Stimulated activated naive CD8-positive, alpha-beta T cell treated with anti-CD3 and anti-CD28 coated beads, Interleukin-15, amount 100 ng/mL, for 72 hours (primary cell): ENCODE measurements at places on chromosomes 16 and 17.

DNA sequence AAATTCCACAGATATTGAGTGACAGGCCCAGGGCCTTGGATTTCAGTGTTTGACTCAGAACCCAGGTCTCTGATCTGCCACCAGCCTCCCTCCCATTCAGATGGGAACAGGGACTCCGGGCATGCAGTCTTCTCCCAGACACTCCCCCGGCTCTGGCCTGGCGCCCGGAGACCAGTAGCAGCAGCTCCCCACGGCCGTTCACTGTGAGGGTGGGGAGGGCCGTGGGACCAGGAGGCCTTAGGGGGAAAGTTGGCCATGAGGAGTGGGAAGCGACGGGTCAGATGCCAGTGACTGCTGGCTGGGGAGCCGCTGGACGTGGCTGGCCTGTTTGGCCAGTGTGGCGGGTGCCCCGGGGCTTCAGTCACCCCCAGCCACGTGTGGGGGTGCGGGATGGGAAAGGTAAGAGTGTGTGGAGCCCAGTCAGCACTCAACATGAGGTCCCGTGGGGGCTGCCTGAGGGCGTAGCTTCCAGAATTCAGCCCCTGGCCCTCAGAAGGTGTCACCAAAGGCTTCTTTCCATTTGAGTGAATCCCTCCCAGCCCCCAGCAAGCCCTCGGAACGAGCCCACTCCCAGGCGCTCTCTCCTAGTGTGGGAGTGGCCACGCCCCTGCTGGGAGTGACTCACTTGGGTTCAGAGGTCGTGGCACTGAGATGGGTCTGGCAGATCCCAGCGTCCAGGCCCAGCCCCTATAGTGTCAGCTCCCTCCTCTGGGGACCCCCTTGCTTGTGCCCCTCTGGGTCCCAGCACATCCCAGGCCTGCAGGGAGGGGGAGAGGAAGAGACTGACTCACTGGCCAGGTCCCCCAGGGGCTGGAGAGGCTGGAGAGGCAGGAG, 309.4 kb downstream of the SEC14L1 start:
- no peak for DNase-seq

DNA sequence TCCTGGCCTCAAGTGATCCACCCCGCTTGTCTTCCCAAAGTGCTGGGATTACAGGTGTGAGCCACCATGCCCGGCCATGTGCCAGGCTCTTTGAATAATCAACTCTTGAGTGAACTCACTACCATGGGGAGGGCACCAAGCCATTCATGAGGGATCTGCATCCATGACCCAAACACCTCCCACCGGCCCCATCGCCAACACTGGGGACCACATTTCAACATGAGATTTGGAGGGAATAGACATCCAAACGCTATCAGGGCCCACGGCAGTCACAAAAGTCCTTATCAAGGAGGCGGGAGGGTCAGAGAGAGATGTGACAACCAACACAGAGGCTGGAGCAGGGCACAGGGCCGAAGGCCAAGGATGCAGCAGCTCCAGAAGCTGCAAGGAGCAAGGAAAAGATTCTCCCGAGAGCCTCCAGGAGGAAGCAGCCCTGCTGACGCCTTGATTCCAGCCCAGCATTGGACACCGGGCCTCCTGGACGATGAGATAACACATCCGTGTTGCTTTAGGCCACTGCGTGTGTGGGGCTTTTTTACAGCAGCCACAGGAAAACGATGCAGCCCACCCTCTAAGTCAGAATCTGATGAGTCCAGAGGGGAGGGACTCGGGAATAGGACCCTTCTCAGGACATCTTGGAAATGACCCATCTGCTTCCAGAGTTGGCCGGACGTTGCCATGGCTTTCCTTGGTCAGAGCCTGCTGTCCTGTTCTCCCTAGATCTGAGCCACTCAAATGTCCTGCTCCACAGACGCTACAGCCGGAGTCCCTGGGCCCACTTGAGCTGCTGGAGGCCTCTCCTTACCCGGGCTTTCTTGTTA, 47.3 kb upstream of the CMIP start:
- DNase-seq: no peak

DNA sequence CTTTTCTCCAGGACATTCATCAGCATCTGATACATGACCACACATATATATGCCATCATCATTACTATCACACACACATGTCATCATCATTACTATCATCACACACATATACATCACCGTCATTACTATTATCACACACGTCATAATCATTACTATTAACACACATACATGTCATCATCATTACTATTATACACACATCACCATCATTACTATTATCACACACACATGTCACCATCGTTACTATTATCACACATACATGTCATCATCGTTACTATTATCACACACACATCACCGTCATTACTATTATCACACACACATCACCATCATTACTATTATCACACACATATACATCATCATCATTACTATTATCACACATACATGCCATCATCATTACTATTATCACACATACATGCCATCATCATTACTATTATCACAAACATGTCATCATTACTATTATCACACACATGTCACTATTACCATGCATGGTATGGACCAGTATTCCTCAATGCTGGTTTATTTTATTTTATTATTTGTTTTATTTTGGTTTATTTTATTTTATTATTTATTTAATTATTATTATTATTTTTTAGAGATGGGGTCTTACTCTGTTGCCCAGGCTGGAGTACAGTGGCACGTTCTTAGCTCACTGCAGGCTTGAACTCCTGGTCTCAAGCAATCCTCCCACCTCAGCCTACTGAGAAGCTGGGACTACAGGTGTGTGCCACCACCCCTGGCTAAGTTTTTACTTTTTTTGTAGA, 46.3 kb upstream of the CNEP1R1 start:
- DNase-seq: no peak

GRCh38 chr16:80463326-80463725, 77.5 kb upstream of the DYNLRB2 start:
- no peak for DNase-seq

DNA sequence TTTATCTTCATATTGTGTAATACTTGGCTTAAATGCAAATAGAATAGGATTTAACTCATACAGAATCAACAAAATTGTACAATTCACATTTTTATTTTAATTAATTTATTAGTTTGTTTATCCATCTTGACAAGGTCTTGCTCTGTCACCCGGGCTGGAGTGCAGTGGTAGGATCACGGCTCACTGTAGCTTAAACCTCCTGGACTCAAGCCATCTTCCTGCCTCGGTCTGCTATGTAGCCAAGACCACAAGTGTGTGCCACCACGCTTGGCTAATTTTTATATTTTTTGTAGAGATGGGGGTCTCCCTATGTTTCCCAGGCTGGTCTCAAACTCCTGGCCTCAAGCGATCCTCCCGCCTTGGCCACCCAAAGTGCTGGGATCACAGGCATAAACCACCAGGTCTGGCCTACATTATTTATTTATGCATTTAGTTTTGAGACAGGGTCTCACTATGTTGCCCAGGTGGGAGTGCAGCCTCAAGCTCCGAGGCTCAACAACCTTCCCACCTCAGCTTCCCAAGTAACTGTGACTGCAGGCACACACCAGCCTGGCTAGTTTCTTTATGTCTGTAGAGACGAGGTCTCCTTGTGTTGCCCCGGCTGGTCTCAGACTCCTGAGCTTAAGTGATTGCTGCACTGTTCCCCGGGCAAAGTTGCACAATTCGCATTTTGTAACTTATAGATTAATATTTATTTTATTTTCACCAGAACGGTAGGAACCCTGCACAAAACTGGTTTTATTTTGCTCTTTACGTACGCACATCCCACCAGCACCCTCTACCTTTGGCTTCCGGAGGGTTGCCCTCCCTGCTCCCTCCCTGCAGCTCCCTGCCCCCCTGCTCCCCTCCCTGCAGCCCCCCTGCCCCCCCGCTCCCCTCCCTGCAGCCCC, 4.9 kb downstream of the DPEP1 start:
- no peak for DNase-seq

GRCh38 chr16:70254965-70255286, 3.2 kb upstream of the EXOSC6 start:
- no peak for DNase-seq

DNA sequence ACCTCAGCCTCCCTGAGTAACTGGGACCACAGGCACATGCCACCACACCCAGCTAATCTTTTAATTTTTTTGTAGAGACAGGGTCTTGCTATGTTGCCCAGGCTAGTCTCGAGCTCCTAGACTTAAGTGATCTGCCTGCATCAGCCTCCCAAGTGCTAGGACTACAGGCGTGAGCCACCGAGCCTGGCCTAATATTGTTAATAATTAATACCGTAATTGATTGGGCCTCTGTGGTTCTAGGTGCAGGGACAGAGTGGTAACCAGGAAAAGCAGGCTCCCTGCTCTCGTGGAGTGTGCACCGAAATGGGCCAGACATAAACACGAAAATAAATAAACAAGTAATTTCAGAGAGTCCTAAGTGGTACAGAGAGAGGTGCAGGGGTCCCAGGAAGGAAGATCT, 241.0 kb downstream of the GSG1L start:
- no peak for DNase-seq

DNA sequence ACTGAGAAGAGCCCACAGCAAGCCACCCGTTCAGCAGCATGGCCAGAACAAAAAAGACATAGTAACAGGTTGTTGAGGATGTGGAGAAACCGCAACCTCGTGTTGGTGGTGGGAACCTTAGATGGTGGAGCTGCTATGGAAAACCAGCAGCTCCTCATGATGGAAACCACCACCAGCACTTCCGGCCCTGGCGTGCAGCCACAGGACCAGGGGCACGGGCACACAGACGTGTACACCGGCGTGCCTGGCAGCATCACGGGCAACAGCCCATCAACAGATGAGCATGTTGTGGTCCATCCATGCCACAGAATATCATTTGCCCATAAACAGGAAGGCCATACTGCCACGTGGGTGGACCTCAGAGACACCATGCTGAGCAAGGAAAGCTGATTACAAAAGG, 11.9 kb downstream of the CTU2 start:
- no peak for DNase-seq

- no peak for DNase-seq
Measured at GRCh38 chr17:65545705-65546523, 15.5 kb downstream of the AXIN2 start.

DNA sequence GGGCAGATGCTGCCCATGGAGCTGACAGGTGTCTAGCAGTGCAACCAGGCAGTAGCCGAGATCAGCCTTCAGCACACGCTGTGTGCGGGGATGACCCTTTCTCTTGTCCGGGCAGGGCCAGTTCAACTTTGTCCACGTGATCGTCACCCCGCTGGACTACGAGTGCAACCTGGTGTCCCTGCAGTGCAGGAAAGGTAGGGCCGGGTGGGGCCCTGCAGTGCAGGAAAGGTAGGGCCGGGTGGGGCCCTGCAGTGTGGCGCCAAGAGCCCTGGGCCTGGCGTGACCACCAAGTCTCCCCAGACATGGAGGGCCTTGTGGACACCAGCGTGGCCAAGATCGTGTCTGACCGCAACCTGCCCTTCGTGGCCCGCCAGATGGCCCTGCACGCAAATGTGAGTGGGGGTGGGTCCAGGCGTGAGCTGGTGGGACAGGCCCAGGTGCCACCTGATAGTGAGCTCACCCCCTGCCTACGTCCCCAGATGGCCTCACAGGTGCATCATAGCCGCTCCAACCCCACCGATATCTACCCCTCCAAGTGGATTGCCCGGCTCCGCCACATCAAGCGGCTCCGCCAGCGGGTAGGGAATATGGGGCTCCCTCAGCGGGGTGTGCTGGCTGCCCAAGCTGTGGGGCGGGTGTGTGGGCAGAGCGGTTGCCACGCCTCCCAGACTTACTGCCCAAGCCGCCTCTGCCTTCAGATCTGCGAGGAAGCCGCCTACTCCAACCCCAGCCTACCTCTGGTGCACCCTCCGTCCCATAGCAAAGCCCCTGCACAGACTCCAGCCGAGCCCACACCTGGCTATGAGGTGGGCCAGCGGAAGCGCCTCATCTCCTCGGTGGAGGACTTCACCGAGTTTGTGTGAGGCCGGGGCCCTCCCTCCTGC, 40.2 kb downstream of the TSC2 start:
- DNase-seq: no peak

- no peak for DNase-seq
Measured at GRCh38 chr17:43003542-43004172, 2.9 kb upstream of the IFI35 start.

DNA sequence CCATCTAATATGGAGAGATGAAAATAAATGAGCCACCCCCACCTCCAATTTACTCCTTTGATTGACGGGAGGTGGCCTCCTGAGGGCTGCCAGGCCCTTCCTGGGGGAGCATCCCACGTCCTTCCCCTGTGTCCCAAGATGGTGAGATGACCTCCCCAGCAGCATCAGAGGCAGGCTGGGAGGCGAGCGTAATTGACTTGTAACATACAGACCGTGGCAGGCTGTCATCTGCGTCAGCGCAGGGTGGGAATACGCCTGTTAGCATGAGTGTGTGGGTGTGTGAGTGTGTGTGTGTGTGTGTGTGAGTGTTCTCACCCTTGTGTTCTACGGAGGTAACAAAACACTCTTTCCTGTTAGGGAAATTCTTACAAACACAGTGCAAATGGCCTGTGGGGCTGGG, 156.9 kb upstream of the CIBAR2 start:
- no peak for DNase-seq

DNA sequence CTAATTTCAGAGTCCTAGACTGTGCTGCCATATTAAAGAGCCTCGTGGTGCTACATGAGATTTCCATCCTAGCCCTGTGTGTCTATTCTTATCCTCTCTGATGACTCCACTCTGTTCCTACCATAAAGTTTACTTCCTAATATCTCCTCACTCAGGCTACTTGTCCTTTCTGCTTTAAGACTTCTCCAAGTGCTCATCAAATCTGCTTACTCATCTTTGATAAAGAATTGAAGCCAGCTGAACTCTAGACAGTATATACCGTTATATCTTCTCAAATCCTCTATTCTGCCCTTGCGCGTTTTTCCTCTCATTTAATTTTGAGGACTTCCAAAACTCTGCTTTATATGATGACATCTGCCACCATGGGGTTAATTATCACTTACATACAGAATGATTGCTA, 539.5 kb downstream of the HAPSTR1 start:
- no peak for DNase-seq

- no peak for DNase-seq
Measured at GRCh38 chr16:1327619-1327947, 5.9 kb upstream of the BAIAP3 start.

GRCh38 chr17:80000981-80001775, 34.5 kb downstream of the TBC1D16 start:
- DNase-seq: no peak
